ENCODE measurements at places on chromosomes 4 and X.
A peak's percentile ranks its signal among the peaks of the same experiment; 100 is the strongest.

DNA sequence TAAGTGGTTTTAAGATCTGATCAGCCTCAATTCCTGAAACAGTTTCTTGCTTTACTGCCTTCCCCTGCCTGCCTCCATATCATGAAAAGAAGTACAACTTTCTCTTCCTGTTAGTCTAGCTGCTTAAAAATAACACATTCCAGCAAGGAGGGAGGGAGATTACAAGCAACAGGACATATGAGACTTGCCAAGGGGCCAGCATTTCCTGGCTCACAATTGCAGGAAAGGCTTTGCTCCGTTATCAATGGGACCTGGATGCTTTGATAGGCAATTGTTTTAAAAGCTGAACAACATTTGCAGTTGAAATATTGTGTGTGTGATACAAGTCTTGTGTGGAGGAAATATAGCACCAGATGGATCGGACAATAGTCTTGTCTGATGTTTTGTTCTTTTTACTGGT is 425.0 kb downstream of the FAT4 start:
- no peaks in the 10 kb centered on the region for H3K4me1 ChIP-seq
- no peaks in the 10 kb centered on the region for H3K36me3 ChIP-seq
- no peak for DNase-seq
- no peak overlapping the region for H3K4me3 ChIP-seq

- no peak for DNase-seq
- peaks cover 3% of the 10 kb centered on the region for H3K36me3 ChIP-seq
- no peaks in the 10 kb centered on the region for H3K4me1 ChIP-seq
- H3K27me3 ChIP-seq: no peaks in the 10 kb centered on the region
- H3K4me3 ChIP-seq: no peak overlapping the region
Observed at GRCh38 chr4:29581457-29581856, 1138.7 kb upstream of the PCDH7 start.

- DNase-seq: no peak
- H3K36me3 ChIP-seq: no peaks in the 10 kb centered on the region
- no peaks in the 10 kb centered on the region for H3K4me1 ChIP-seq
- H3K27ac ChIP-seq: no peak overlapping the region
- peaks cover 3% of the 10 kb centered on the region for H3K27me3 ChIP-seq
- no peak overlapping the region for H3K4me3 ChIP-seq
Observed at GRCh38 chr4:78693777-78694456, 82.2 kb upstream of the BMP2K start.

GRCh38 chrX:19807414-19807813 is 80.0 kb downstream of the SH3KBP1 start:
- no peaks in the 10 kb centered on the region for H3K36me3 ChIP-seq
- peak overlapping the region; percentile 0 for H3K4me3 ChIP-seq
- H3K4me1 ChIP-seq: peaks cover 86% of the 10 kb centered on the region
- DNase-seq: no peak
- H3K27me3 ChIP-seq: peaks cover 5% of the 10 kb centered on the region

GRCh38 chr4:30642567-30642966 is 77.6 kb upstream of the PCDH7 start:
- no peak overlapping the region for H3K27ac ChIP-seq
- H3K4me3 ChIP-seq: no peak overlapping the region
- no peaks in the 10 kb centered on the region for H3K4me1 ChIP-seq
- peaks cover 2% of the 10 kb centered on the region for H3K27me3 ChIP-seq

DNA sequence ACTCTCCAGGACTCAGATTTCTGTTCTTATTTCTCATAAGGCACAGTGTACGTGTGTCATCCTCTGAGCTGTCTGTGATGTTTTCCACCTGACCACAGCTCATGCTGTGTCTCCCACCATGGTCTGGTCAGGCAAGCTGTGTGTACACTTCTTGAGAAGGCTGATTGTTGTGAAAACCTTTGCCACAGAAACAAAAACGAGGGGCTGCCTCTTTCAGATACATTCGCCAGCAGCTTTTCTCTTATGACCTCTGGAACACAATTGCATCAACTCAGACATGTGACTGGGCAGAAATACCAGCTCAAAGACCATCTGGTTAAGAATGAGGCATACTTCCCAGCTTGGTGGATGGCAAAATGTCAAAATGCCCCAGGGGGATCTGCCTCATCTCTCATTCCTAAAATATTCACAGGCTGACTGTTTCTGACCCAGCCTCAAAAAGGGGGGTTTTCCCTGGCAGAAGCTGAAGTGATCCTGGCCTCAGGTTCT is 46.1 kb downstream of the PGRMC2 start:
- H3K4me1 ChIP-seq: no peaks in the 10 kb centered on the region
- no peak overlapping the region for H3K27ac ChIP-seq
- no peaks in the 10 kb centered on the region for H3K36me3 ChIP-seq
- H3K27me3 ChIP-seq: peaks cover 3% of the 10 kb centered on the region
- no peak for DNase-seq
- H3K4me3 ChIP-seq: no peak overlapping the region

DNA sequence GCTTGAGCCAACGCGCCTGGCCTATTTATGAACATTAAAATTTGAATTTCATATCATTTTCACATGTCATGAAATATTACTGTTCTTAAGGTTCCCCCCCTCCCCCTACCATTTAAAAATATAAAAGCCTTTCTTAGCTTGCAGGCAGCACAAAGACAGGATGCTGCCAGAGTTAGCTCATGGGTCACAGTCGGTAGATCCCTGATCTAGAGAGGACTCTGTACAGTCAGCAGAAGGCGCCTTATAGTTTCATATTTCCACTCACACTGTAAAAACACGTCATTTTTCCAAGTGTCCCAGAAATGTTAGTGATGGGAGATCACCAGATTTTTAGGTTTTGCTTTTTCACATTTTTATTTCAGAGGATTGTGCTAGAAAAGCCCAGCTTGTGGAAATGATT is 12.2 kb downstream of the NOCT start:
- peaks cover 3% of the 10 kb centered on the region for H3K36me3 ChIP-seq
- H3K27me3 ChIP-seq: no peaks in the 10 kb centered on the region
- no peak overlapping the region for H3K4me3 ChIP-seq
- DNase-seq: no peak
- no peak overlapping the region for H3K27ac ChIP-seq

DNA sequence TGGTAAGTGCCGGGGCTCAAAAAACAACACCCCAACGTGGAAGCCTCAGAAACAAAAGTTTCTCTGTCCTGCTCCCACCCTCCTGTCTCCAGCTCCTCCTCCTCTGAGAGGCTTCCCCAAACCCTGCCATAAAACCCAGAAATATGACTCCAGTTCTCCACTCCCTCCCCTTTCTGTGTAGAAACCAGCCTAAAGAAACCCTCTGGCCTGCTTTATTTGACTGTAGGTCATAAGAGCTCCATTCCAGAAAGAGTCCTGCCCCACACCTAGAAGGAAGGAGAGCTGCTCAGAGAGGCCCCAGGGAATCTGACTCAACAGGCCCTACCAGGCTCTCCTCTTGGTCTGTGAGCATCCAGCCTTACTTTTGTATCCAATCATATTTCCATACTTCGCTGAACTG is 872 bp upstream of the S100P start:
- H3K4me3 ChIP-seq: peak overlapping the region; percentile 53
- peaks cover 3% of the 10 kb centered on the region for H3K27me3 ChIP-seq
- peak overlapping the region; percentile 98 for H3K27ac ChIP-seq
- peaks cover 3% of the 10 kb centered on the region for H3K36me3 ChIP-seq
- peaks cover 90% of the 10 kb centered on the region for H3K4me1 ChIP-seq
- no peak for DNase-seq

GRCh38 chrX:53125506-53125905 is 31.6 kb downstream of the KANTR start:
- H3K4me1 ChIP-seq: peaks cover 10% of the 10 kb centered on the region
- DNase-seq: no peak
- H3K4me3 ChIP-seq: no peak overlapping the region
- no peaks in the 10 kb centered on the region for H3K36me3 ChIP-seq
- H3K27ac ChIP-seq: no peak overlapping the region

DNA sequence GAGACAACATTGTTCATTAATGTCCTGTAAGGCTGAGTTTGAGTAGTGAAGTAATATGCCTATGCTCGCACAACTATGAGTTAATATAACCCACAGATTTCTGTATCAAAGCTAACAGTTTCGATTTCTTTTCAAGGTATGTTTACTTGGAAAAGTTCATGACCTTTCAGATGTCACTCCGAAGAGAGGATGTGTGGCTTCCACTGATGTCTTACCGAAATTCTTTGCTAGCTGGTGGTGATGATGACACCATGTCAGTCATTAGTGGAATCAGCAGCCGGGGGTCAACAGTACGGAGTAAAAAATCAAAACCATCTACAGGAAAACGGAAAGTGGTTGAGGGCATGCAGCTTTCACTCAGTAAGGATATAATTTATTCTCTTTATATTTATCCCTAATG is 124.9 kb downstream of the STAG2 start:
- H3K27ac ChIP-seq: no peak overlapping the region
- DNase-seq: no peak
- H3K4me1 ChIP-seq: peaks cover 2% of the 10 kb centered on the region
- H3K27me3 ChIP-seq: peaks cover 2% of the 10 kb centered on the region
- peaks cover 23% of the 10 kb centered on the region for H3K36me3 ChIP-seq

- peaks cover 33% of the 10 kb centered on the region for H3K4me1 ChIP-seq
- peak; percentile 49 for DNase-seq
- peak overlapping the region; percentile 87 for H3K27ac ChIP-seq
- peaks cover 10% of the 10 kb centered on the region for H3K27me3 ChIP-seq
- peaks cover 9% of the 10 kb centered on the region for H3K36me3 ChIP-seq
- peak overlapping the region; percentile 92 for H3K4me3 ChIP-seq
Observed at GRCh38 chr4:1345903-1346780, 866 bp upstream of the UVSSA start.

DNA sequence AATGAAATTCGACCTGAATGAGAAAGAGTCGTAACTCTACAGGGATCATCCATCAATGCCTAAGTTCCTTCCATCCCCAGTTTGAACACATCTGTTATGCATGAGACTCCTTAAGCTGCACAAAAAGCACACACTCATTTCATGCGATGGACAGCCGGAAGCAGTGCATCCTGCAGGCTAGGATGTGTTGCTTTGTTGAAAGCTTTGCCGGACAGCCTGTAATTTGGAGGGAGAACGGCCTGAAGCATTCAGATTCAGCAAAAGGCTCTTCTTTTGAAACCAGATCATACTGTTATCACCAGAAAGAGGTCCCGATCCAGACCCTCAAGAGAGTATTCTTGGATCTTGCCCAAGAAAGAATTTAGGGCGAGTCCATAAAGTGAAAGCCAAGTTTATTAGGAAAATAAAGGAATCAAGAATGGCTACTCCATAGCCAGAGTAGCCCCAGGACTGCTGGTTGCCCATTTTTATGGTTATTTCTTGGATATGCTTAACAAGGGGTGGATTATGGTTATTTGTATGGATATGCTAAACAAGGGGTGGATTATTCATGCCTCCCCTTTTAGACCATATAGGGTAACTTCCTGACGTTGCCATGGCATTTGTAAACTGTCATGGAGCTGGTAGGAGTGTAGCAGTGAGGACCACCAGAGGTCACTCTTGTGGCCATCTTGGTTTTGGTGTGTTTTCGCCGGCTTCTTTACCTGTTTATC is 48.1 kb upstream of the DHRSX start:
- peaks cover 8% of the 10 kb centered on the region for H3K27me3 ChIP-seq
- H3K27ac ChIP-seq: no peak overlapping the region
- DNase-seq: no peak
- H3K36me3 ChIP-seq: no peaks in the 10 kb centered on the region
- no peak overlapping the region for H3K4me3 ChIP-seq
- H3K4me1 ChIP-seq: no peaks in the 10 kb centered on the region

DNA sequence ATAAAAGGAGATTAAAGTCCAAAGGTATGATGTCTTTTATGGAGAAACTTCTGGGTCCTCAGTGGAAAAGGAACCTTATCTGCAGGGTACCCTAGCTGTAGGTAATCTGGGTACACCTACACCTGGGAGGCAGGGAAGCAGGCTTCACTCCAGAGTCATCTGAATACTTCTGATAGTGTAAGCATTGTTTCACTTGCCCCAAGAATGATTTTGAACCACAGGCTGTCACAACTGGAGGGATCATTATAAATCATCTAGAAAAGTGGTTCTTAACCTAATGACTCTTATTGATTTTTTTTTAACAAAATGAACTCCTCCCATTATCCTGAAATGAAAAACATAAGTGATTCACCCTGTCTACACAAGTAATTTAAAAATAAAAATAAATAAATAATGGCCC is 44.0 kb upstream of the STK26 start:
- H3K27me3 ChIP-seq: no peaks in the 10 kb centered on the region
- H3K4me3 ChIP-seq: no peak overlapping the region
- DNase-seq: no peak

- H3K27ac ChIP-seq: no peak overlapping the region
- H3K36me3 ChIP-seq: no peaks in the 10 kb centered on the region
- no peaks in the 10 kb centered on the region for H3K4me1 ChIP-seq
- H3K4me3 ChIP-seq: no peak overlapping the region
- DNase-seq: no peak
Observed at GRCh38 chr4:165905405-165906027, 32.5 kb downstream of the TLL1 start.

DNA sequence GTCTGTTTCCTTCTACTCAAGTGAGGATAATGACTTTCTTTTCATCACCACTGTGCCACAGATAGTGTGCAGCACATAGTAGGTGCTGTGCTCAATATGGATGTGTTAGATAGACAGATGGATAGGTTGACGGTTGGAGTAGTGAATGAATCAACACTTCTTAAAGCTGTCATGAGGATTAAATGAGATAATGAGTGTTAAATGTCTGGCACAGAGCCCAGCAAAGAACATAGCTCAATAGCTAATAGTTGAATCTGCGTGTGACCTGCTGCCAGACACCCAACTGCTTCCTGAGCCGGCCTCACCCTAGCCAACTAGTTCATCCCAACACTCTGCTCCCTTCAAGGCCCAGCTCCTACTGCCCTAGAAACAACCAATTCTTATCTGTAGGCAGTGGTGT is 67.7 kb upstream of the PJA1 start:
- no peaks in the 10 kb centered on the region for H3K36me3 ChIP-seq
- H3K27ac ChIP-seq: no peak overlapping the region
- no peak overlapping the region for H3K4me3 ChIP-seq
- H3K27me3 ChIP-seq: peaks cover under 1% of the 10 kb centered on the region
- H3K4me1 ChIP-seq: no peaks in the 10 kb centered on the region

GRCh38 chr4:115470763-115471162 is 357.3 kb upstream of the NDST4 start:
- H3K27me3 ChIP-seq: peaks cover 2% of the 10 kb centered on the region
- no peaks in the 10 kb centered on the region for H3K36me3 ChIP-seq
- H3K4me3 ChIP-seq: no peak overlapping the region
- H3K27ac ChIP-seq: no peak overlapping the region

GRCh38 chrX:22139822-22140221 is 107.7 kb downstream of the PHEX start:
- no peak overlapping the region for H3K27ac ChIP-seq
- no peaks in the 10 kb centered on the region for H3K36me3 ChIP-seq
- H3K4me3 ChIP-seq: no peak overlapping the region
- no peaks in the 10 kb centered on the region for H3K27me3 ChIP-seq
- no peak for DNase-seq
- H3K4me1 ChIP-seq: no peaks in the 10 kb centered on the region

GRCh38 chr4:135032670-135033069 is 831.1 kb upstream of the PABPC4L start:
- no peaks in the 10 kb centered on the region for H3K27me3 ChIP-seq
- no peak overlapping the region for H3K27ac ChIP-seq
- H3K4me1 ChIP-seq: no peaks in the 10 kb centered on the region
